ENCODE measurements at places on chromosomes 7 and 10.

- DNase-seq, result no peak
Measured at GRCh38 chr10:74223755-74224529, 72.9 kb downstream of the ADK start.

DNA sequence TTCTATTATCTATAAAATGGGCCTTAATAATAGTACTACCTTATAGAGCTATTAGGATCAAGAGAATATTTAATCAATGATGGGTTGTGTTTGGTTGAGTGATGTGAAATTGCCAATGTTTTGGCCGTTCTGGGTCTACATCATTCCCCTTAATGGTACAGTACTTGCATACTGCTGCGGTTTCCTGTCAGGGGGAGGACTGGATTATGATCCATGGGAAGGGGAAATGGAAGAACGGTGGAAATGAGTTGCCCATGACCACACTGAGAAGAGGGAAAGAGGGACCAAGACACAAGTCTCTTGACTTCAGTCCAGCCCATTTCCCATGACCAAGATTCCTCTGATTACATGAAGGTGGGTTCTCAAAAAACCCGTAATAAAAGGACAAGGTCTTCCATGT is 999 bp upstream of the MRPS24 start:
- DNase-seq, result no peak

GRCh38 chr7:157497367-157497743 is 160.6 kb downstream of the DNAJB6 start:
- DNase-seq, result no peak

- no peak for DNase-seq
Measured at GRCh38 chr7:97576043-97576442, 155.8 kb upstream of the TAC1 start.

DNA sequence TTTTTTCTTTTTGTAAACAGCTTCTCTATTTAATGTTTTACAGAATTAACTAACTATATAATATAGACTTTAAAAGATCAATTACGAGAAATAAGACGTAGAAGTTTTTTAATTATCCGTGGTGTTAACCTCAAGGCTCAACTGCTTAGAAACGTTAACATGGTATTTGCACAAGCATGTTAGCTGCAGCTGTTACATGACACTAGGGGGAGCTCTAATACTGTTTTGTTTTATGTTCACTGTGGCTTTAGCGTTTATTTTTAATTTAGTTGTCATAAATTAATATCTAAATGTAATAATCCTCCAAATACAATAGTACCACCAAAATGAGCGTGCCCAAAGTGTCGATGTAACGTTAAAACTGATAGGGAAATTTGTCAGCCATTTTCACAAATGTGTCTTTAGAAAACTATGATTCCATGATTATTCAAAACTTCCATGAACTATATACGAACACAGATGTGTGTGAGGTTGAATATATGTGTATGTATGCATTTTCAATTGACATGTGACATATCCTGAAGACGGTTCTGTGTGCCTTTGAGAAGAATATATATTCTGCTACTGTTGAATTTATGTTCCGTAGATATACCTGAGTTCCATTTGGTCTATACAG is 828.8 kb upstream of the MBL2 start:
- no peak for DNase-seq

DNA sequence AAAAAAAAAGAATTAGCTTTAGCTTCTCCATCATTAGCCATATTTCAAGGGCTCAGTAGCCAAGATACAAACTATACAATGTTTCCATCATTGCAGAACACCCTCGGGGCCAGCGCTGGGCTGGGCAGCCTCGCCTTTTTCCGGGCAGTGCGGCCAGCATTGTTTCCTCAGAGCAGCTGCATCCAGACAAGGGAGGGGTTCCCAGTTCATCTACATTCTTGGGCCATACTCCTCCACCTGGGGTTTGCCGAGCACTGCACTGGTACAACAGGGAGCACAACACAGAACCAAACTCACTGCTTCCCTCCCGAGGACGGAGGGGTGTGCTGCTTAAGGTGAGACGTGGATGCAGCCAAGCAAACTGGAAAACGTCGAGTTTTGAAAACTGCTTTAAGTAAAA is 2.4 kb upstream of the PKD1L1 start:
- no peak for DNase-seq

DNA sequence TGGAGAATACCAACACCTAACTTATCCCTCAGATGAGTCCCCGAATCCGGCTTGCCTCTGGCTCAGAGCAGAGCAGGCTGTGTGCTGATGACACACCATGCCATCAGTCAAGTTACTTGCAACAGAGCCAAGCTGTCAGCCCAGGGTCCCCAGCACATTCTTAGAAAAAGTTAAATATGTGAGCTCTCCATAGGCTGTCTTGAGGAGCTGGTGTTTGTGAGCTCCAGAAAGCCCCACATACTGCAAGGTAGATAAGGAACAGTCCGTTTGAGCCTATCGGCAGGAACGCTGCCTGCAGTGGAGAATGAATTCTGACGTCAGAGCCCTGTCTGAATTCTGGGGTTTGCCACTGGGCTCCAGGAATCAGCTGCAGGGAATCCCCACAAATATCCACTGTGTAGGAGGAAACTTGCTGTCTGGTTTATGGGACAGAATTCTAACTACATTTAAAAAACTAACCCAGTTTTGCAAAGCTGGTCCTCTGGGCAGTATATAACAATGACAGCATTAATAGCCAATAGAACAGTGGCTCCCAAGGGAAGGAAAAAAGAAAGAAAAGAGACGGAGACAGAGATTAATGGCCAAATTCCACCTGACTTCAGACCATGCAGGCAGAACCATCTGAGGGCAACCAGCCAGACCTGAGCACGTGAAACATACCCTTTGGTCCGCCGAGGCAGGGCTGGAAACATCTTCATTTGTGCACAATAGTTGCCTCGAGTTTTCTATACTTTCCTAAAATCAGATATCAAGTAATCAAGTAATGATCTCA is 3.6 kb downstream of the SFXN4 start:
- no peak for DNase-seq

GRCh38 chr10:114103284-114103683 is 59.6 kb downstream of the ADRB1 start:
- no peak for DNase-seq

DNA sequence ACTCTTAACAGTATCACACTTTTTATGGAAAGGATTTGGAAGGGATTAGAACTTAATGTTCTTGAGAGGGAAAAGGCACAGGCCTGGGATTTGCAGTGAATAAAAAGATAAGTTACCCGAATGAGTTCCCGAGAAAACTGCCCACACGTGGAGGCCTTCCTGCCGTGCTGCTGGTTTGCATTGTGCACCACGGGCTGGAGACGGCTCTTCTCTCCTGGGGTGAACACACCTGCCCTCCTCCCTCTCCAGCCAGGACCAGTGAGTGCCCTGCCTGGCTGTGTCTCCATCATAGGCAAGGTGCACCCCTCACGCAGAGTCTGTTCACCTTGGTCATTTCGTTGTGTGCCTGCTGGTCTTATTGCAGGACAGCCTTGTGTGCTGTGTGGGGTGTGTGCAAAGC is 336.3 kb upstream of the SHH start:
- DNase-seq, result no peak

- no peak for DNase-seq
Measured at GRCh38 chr7:50584386-50584785, 19.2 kb upstream of the DDC start.

DNA sequence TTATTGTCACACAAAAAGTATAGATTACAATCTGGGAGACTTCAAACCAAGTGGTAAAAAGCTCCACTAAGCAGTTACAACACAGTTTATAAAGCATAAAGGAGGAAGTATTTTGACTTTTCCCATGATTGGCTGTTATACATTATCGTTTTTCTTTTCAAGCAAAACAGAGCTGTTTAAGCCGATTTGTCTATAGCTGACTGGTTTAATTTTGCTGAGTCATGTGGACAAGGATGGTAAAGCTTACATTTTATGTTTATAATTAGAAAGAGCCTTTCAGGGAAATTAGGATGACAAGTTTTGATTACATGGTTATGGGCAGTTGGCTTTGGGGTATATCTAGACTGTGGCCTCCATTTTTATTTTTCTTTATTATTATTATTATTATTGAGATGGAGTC is 152.5 kb upstream of the STK17A start:
- no peak for DNase-seq

DNA sequence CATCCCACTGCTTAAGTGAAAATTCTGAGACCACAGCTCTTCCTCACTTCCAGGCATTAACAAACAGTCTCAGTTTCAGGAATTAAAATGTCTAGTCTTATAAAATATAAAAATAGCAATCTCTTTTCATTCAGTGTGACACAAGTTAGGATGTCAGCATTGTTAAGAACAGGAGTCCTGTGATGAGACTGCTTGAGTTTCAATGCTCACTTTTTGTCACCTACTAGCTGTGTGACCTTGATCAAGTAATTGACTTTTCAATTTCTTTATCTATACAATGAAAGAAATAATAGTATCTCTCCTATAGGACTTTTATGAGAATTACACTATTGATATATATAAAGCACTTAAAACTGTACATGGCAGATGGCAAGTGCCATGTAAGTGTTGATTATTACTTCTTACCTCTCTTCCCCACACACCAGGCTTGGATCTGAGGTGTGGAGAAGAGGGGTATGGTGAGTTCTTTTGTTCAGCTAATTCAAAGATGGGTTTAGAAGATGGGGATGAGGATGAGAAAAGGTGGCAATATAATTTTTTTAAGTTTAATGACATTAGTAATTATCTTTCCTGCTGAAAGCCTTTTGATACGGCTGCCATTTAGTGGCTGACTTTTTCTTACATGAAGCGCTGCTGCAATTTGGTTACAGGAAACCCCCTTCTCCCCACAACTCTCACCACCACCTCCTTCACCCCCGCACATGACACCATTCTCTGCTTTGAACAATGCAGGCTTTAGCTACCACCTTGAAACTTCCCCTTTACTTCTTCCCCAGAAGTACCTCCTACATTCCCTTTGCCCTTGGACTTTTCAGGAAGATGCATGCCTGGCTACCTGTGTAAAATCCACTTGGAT is 20.8 kb upstream of the HYAL4 start:
- DNase-seq, result no peak

DNA sequence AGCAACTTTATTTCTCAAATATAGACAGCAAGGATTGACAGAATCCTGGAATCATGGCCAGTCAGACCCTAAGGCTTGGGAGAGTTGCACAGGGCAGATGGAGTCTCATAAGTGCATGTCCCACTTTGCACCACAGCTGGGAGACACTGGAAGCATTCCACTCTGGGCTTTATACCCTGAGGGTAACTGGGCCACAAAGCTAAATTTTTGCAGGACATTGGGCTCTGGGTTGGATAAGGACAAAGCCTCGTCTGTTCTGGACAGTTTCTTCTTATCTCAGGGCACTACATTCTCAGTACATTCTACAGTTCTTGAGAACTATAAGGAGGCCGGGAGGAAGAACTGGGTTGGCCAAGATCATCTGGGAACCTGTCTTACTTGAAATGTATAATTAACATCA is 158.3 kb upstream of the IGFBP3 start:
- DNase-seq, result no peak

DNA sequence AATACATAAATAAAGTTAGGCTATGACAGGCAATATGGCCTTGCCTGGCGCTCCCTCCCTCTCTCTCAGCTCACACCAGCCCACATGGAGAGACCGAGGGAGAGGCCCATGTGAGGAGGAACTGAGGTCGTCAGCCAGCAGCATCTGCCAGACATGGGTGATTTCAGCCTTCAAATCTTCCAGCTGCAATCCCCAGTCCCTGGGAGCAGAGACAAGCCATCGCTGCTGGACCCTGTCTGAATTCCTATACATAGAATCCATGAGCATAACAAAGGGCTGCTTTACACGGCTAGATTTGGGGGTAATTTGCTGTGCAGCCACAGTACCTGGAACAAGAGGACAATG is 35.6 kb downstream of the ANKRD16 start:
- no peak for DNase-seq

- DNase-seq, result no peak
Measured at GRCh38 chr10:12993595-12993994, 7.9 kb downstream of the CCDC3 start.

- DNase-seq, result no peak
Measured at GRCh38 chr10:70106958-70107791, 25.4 kb downstream of the AIFM2 start.

- no peak for DNase-seq
Measured at GRCh38 chr7:139757968-139758367, 19.8 kb downstream of the HIPK2 start.

DNA sequence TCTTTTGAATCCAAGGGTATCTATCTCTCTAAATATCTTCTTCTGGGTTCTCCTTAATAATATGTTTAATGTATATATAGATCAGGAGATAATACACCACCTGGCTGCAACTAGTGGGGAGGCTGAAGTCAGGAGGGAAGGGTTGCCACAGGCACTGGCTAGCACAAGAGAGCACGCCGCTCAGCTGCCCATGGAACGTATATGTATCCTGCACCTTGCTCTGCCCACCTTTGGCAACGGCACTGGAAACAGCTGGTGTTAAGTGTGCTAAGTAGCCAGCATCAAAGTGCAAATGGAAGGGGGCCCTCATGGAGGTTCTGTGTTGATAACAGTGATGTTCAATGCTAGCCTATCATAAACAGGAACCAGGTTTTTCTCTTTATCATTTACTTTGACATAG is 49.8 kb upstream of the FAM133B start:
- no peak for DNase-seq

DNA sequence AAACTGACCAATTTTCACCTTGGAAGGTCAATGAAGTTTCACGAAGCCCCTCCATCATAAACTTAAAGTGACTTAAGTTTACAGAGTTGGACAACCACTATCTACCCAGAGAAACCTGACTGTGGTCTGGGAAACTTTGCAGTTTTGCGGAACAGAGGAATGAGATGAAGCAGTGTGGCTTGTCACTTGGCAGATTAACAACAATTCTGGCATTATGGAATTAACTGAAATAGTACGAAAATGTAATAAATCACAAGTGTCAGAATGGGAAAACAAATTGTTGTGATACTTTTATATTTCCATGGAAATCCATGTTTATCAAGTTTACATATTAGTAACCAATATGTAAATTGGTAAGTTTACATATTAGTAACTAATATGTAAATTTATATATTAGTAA is 4.9 kb downstream of the KMT2C start:
- no peak for DNase-seq

GRCh38 chr7:12687718-12688171 is 312 bp downstream of the ARL4A start:
- DNase-seq, result no peak

DNA sequence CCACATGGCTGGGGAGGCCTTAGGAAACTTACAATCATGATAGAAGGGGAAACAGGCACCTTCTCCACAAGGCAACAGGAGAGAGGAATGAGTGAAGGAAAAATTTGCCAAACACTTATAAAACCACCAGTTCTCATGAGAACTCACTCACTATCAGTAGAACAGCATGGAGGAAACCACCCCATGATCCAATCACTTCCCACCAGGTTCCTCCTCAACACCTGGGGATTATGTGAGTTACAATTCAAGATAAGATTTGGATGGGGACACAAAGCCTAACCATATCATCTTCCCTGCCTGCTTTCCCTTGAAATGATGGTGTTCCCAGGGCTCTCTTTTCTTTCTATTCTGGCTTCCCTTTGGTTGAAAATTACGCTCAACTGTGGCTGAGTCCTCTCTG is 262.7 kb upstream of the HABP2 start:
- no peak for DNase-seq

GRCh38 chr10:70367195-70367796 is 15.1 kb downstream of the LRRC20 start:
- no peak for DNase-seq

GRCh38 chr7:113004726-113005454 is 81.7 kb downstream of the GPR85 start:
- no peak for DNase-seq

Measured in SIG-M5 (cell line).